ENCODE measurements at places on chromosomes 11 and 22. TPM values are rescaled to one million over a fixed set of nuclear protein-coding genes. Genes with fewer than 3 reads are reported as not detected.

- peak; percentile 66 for DNase-seq
- H3K27ac ChIP-seq = no peak overlapping the region
- H3K4me1 ChIP-seq = peaks cover 37% of the 10 kb centered on the region
- peak overlapping the region; percentile 53 for H3K4me3 ChIP-seq
Observed at GRCh38 chr11:128694618-128695481, 978 bp downstream of the FLI1 start.

DNA sequence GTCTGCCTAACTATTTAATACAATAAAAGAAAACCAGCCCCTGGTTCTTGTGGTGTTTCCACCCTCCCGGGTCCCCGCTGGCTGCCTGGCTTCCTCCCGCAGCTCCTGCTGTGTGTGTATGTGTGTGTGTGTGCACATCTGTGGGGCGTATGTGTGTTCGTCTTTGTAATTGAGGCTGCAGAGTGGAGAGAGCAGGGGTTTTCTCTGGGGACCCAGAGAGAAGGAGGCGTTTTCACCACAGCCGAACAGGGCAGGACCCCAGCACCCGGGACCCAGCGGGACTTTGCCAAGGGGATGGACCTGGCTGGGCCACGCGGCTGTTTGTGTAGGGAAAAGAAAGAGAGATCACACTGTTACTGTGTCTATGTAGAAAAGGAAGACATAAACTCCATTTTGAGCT lies 42.7 kb downstream of the IGLL1 start:
- H3K4me3 ChIP-seq = no peak overlapping the region
- no peak overlapping the region for H3K27ac ChIP-seq
- H3K4me1 ChIP-seq = peaks cover 46% of the 10 kb centered on the region
- peaks cover 25% of the 10 kb centered on the region for H3K27me3 ChIP-seq

DNA sequence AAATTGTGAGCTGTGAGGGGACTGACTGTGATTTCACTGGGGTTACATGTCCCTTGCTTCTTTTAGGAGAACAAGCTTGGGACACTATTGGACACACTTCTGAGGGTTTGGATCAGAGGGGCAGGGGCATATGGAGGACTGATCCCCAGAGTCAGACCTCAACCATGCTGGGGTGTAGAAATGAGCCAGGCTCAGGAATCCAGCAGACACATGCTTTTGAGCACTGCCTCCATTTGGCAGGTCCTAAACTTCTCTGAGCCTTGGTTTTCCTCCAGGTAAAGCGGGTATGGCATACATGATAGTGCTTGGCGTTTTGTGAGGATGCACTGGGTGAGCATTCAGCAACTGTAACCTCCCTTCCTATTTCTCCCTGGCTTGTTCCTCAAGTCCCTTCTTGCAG lies 74.7 kb downstream of the ADAMTS15 start:
- no peaks in the 10 kb centered on the region for H3K4me1 ChIP-seq
- no peak overlapping the region for H3K27ac ChIP-seq
- H3K27me3 ChIP-seq = no peaks in the 10 kb centered on the region
- no peak overlapping the region for H3K4me3 ChIP-seq

GRCh38 chr11:127521413-127521812 lies 520.8 kb upstream of the KIRREL3 start:
- no peak overlapping the region for H3K27ac ChIP-seq
- no peaks in the 10 kb centered on the region for H3K27me3 ChIP-seq
- H3K36me3 ChIP-seq = no peaks in the 10 kb centered on the region
- H3K4me1 ChIP-seq = no peaks in the 10 kb centered on the region
- no peak overlapping the region for H3K4me3 ChIP-seq
- DNase-seq = no peak

DNA sequence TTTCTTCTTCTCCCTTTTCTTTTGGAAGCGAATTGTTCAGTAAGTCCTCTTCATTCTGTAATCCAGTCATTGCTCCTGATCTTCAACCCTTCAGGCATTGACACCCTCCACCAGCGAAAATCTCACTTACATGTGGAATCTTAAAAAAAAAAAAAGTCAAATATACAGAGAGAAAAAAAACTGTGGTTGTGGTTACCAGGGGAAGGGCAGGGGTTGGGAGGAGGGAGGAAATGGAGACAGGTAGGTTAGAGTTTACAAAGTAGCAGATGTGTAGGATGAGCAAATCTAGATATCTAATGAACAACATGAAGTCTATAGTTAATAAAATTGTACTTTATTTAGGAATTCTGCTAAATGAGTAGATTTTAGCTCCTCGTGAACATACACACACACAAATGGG lies 17.7 kb upstream of the TMEM123 start:
- no peaks in the 10 kb centered on the region for H3K27me3 ChIP-seq
- DNase-seq = no peak
- H3K4me1 ChIP-seq = no peaks in the 10 kb centered on the region

DNA sequence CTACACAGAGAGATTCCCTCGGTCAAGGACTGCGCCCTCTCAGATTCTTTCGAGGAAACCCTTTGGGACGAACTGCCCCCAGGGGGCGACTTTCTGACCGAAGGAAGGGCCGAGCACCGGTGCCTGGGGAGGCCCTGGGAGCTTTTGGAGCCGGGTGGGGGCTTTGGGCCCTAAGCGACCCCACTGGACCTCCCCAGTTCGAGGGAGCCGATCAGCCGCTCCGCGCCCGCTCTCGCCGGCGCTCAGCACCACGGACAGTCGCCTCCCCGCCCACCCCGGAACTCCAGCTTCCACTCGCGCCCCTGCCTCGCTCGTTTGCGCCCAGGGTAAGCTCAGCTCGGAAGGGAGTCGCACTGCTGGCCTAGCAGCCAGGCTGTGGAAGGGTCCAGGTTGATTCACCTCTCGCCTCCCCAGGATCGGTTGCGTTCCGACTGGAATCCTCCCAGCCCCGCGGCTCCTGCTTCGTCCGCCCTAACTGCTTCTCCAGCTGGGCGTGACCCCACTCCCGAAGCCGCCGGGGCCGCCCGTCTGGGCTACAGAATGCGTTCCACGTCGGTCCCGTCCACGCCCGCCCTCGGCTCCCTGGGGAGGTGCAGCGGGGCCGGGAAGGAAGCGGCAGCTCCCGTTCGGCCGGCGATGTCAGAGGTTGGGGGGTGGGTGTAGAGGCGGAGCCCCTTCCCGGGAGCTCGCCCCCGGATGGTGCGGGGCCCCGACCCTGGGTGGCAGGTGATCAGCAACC lies 428 bp downstream of the SCN3B start:
- peak overlapping the region; percentile 68 for H3K4me3 ChIP-seq
- DNase-seq = peak; percentile 74
- H3K4me1 ChIP-seq = peaks cover 7% of the 10 kb centered on the region
- no peak overlapping the region for H3K27ac ChIP-seq
- peaks cover 90% of the 10 kb centered on the region for H3K27me3 ChIP-seq
- no peaks in the 10 kb centered on the region for H3K36me3 ChIP-seq

DNA sequence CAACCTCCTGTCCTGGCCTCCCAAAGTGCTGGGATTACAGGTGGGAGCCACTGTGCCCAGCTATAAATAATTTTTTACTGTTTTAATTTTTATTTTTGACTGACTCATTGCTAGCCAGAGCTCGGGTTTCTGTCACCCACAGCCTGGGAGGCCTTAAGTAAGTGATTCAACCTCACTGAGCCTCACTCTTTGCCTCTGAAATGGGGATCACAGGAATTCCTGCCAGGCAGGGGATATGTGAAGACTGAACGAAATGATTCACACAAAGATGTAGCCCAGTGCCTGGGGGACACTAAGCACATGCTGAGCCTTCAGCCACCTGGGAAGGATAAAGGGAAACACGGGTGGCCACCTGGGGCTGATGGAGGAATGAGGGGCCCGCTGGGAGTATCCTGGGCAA lies 3.8 kb upstream of the LRRC74B start:
- no peak overlapping the region for H3K4me3 ChIP-seq
- no peak for DNase-seq
- peaks cover 8% of the 10 kb centered on the region for H3K4me1 ChIP-seq
- H3K27ac ChIP-seq = no peak overlapping the region
- peaks cover 20% of the 10 kb centered on the region for H3K27me3 ChIP-seq

Gene CHST1
- total RNA-seq = not detected

Gene AQP11
- 1.1 TPM for total RNA-seq

All from neural progenitor cell (in vitro differentiated cells).